Mesenteric fat pad (tissue), 1 donor: ENCODE measurements at places on chromosomes 4 and X. TPM values are rescaled to one million over a fixed set of nuclear protein-coding genes. Genes with fewer than 3 reads are reported as not detected.

- no peak for DNase-seq
These were observed 38.9 kb downstream of the ARHGAP10 start for GRCh38 chr4:147770831-147771230.

DNA sequence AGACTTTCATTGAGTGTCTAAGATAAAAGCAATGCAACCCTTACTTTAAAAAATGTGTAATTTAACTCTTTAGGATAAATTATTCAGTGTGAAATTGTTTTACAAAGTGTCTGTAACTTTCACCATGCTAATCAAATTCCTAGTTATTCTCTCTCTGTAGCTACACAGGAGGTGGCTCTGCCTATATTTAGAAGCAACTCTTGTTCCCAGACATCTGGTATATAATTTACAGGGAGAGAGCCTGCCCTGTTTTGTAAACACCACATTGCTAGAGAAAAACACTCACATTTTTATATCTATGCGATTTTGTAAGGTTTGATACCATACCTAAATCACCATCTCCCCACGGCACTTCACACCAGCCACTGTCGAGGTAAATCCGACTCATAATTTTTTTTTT, 35.5 kb upstream of the SPATA4 start:
- no peak for DNase-seq

- no peak for DNase-seq
These were observed 232.5 kb upstream of the POF1B start for GRCh38 chrX:85611926-85612325.

GRCh38 chrX:19682712-19683331, 167.5 kb upstream of the MAP3K15 start:
- DNase-seq, result no peak

DNA sequence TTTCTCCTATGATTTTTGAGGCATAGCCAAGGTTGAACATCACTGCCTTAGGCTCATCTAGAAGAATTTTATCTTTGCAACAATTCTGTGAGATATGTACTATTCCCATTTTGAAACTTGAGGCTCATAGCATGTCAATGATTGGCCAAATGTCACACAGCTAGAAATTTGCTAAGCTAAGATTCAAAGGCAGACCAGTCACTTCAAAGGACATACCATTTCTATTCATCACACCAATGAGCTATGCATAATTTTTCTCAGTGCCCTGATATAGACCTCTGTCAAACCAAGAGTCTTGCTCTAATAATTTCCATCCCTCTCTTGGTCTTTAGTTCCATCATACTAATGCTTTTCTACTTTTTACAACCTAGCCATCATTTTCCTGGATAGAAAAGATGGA, 27.6 kb upstream of the SERTM2 start:
- no peak for DNase-seq

- no peak for DNase-seq
These were observed 1157.6 kb upstream of the TENM3 start for GRCh38 chr4:181085557-181085956.

- DNase-seq, result no peak
These were observed 6.6 kb upstream of the SLC6A8 start for GRCh38 chrX:153681175-153681574.

The CFAP299 gene
- not detected for total RNA-seq

The TDO2 gene
- not detected for total RNA-seq

DNA sequence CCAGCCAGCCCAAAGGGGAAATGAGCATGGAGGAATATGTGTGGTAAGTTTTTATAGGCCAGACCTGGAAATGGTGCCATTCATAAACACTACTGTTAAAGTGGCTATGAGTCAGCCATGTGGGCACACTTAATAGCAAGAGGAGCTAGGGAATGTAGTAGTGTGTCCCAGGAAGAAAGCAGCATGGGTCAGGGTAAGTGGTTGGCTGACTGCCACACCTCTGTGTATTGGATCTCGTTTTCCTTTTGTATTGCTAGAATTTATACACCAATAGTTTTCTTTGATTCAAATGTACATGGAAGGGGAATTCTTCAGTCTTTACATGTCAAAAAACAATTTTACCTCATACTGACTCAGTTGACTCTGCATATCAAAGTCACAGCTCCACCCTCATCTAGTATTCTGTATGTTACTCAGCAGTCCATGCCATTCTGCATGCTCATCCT, 22.9 kb upstream of the SGMS2 start:
- DNase-seq, result no peak

The ATP10D gene
- 15.7 TPM for total RNA-seq

DNA sequence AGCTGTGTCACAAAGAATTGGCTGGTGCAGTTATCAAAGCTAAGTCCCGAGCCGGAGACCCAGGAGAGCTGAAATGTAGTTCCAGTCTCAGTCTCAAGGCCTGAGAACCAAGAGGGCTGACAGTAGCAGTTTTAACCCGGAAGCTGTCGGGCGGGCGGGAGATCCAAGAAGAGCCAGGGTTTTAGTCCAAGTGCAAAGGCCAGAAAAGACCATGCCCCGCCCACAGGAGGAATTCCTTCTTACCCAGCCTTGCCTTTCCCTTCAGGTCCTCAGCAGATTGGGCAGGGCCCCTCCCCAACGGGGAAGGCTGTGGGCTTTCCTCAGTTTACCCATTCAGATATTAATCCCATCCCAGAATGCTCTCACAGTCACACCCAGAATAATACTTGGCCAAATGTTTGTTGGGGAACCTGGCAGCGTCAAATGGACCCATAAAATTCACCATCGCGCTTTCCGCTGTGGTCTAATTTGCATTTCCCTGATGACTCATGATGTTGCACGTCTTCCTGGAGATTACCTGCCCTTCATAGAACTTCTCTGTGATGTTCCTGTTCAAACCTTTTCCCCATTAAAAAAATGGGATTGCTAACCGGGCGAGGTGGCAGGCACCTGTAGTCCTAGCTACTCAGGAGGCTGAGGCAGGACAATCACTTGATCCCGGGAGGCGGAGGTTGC, 16.2 kb downstream of the MAEA start:
- DNase-seq, result no peak

DNA sequence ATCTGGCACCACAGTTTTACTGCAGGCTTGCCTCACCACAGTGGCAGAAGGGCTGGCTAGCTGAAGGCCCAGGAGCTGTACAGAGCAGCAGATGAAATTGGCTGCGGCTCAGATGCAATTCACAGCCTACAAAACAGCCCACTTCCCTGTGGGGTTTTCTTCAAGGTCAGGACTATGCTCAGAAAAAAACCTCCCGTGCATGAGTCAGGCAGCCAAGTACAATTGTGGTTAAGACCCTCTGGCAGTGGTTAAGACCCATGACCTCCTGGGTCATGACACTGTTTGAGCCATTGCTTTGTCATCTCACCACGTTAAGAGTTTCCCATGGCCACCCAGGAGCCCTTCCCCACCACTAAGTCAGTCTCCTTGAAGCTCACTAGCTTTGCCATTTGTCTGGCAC, 276.3 kb downstream of the HNRNPD start:
- DNase-seq, result no peak

DNA sequence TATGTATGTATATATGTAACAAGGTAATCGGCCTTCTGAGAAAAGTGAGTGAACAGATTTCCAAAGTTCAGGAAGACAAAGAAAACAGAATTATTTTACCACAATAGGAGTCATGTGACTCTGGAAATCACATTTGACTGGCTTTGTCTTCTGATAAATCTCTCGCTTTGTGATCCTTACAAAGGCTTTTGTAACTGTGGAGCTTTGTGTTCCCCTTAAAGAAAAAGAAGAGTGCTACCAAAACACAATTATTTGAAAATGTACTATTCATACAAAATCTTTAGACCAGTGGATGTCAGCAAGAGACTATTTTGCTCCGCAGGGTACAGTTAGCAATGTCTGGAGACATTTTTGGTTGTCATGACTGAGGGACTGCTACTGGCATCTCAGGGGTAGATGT, 238.8 kb downstream of the LDB2 start:
- no peak for DNase-seq

The PAGE2B gene
- total RNA-seq, result not detected

The SMAD1 gene
- total RNA-seq, result 14.7 TPM

The AWAT2 gene
- not detected for total RNA-seq

GRCh38 chr4:184808713-184809050, 17.1 kb downstream of the ACSL1 start:
- DNase-seq, result no peak

The PPP4R3C gene
- not detected for total RNA-seq

GRCh38 chrX:104833401-104833800, 267.4 kb downstream of the IL1RAPL2 start:
- no peak for DNase-seq

The PPBP gene
- 1.3 TPM for total RNA-seq

DNA sequence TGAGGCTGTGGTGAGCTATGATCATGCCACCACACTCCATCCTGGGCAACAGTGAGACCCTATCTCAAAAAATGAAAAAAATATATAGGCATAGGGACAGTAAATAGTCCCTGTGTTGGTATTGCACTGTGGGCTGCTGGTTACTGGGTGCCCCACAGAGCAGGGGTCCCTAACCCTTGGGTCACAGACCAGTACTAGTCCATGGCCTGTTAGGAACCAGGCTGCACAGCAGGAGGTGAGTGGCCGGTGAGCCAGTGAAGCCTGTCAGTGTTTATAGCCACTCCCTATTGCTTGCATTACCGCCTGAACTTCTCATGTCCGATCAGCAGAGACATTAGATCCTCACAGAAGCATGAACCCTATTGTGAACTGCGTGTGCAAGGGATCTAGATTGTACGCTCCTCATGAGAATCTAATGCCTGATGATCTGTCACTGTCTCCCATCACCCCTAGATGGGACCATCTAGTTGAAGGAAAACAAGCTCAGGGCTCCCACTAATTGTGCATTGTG, 106.5 kb downstream of the TNIP2 start:
- DNase-seq, result peak; percentile 65

DNA sequence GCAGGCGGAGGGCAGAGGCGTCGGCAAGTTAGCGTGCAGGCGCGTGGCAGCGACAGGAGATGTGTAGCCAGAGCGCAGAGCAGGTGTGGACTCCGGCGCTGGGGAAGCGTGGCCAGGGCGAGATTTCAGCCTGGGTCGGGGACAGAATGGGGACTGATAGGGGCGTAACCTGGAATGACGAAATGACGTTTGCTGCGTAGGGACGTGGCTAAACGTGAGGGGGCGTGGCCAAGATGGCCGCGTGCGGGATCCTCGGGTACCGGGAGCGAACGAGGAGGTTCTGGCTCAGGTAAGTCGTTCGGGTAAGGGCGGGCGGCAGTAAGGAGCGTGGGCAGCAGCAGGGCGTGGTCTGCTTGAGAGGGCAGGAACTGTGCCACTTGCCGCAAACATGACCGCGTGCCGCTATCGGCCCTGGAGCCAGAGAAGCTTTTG, 10.9 kb upstream of the CLTRN start:
- DNase-seq, result peak; percentile 94

DNA sequence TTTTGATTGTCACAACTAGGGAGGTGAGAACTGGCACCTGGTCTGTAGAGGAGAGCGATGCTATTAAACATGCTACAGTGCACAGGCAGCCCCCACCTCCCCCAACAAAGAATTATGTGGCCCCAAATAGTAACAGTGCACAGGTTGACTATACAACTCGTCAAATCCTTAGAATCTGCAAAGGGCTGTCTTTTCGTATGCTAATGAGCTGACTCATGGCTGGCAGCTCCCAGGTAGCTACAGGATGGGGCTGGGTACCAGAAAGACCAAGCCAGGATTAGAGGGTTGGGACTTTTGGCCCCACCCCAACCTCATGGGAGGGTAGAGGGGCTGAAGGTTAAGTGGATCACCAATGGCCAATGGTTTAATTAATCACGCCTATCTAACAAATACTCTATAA, 104.7 kb upstream of the SORBS2 start:
- DNase-seq, result no peak

GRCh38 chr4:93467484-93468155, 360.9 kb upstream of the ATOH1 start:
- DNase-seq, result no peak

DNA sequence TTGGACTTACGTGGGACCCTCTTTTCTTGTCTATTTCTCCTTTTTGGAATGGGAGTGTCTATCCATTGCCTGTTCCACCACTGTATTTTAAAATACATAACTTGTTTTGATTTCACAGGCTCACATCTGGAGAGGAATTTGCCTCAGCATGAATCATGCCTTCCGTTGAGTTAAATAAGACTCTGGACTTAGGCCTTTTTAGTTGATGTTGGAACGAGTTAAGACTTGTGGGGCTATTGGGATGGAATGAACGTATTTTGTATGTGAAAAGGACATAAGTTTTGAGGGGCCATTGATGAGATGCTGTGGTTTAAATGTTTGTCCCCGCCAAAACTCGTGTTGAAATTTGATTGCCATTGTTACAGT, 66.2 kb downstream of the BEX3 start:
- no peak for DNase-seq

DNA sequence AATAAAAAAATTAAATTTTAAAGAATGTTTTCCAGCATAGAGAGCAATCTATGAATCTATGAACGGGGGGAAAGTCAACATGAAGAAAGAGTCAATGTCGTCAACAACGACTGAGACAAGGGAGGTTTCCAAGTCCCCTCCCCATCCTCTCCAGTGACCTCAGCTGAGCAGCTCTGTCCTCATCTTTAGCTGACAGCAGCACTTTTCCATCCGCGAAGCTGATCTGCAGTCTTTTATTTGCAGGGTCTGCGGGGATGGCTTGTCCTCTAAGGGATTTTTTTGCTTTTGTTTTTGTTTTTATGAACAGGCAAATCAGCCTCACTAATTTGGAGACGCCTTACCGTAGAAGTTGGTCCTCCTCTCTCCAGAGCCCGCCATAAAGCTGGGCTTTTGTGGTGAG, 46.5 kb downstream of the PRKX start:
- DNase-seq, result no peak

DNA sequence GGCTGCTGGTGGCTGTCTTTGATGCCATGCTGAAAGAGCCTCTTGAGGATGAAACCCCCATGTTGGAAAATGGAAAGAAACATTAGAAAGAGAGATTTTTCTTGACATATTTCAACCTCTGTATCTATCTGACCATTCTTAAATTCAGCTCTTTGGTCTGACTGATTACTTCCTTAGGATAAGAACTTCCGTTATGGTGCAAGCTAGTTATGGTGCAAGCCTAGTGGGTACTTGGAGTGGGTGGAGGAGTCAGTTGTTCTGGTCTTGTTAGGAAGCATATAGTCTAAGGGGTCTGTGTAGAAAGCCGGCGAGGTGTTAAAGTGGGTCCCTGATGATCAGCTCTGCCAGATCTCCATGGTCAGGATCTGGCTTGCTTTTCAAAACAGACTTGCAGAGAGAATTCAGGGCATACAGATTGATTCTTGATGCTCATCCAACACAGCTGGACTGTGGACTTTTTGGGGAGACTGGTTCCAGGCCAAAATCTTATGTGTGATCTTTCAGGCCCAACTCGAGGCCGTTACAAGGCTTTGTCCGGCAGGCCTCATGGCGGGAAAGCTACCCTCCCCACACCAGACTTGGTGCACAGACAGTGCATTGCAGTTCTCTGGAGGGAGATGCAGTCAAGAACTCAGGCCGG, 82.8 kb upstream of the BOD1L1 start:
- no peak for DNase-seq

DNA sequence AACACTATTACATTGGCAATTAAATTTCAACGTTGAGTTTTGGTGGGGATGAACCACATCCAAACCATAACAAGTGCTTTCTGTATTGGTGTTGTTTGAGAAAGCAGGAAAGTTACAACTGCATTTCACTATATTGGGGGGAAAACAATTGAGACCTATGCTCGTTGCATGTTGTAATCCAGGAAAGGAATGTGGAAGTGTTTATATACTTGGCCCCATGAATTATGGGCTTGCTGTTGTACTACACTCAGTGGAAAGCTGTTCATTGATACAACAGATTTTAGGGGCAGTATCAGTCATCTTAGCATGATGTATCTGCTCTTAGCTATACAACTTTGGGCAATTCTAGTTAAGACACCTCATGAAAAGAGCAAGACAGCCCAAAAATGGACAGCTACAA, 52.4 kb downstream of the KLHL5 start:
- no peak for DNase-seq

GRCh38 chr4:156790866-156791265, 180.7 kb downstream of the PDGFC start:
- DNase-seq, result no peak
